ENCODE measurements at places on chromosomes 1 and 21.

DNA sequence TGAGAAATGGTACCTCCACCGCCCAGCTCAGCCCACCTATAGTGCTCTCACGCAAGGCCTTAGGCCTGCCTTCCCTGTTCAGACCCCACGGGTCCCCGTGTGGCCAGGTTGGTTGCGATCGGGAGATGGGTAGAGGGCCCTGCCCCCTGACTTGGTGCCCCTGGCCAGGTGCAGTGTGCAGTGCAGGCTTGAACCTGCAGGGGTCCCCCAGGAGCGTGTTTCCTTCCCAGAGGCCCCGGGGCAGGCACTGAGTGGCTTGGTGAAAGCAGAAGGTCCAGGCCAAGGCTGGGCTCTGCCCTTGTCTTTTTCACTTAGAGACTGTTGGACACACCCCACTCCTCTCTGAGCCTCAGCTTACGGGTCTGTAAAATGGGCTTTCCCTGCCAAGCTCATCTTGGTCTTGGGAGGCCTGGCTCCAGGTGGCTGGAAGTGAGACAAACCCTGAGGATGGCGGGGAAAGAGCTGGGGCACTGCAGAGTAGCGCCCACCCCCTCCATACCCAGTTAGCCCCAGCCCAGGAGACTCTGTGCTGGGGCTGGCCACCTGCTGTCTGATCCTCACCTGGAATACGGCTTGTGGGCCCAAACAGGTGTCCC, 9.3 kb upstream of the HES5 start:
- no peak for DNase-seq

- DNase-seq = no peak
Observed at GRCh38 chr1:78721136-78721535, 71.5 kb downstream of the IFI44 start.

DNA sequence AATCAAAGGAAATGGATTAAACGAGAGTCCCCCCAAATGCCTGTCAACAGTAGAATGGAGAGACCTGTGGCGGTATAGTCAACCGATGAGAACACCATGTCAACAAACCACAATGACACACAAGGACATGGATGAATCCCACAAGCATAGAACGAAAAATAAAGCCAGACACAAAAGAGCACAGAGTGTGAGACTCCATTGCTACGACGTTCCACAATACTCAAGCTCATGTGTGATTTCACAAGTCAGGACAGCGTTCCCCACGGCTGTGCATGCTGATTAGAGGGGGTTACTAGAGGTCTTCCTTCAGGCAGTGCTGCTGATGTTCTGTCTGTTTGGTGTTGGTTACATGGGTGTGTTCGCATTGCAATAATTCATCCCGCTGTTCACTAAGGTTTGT, 5.8 kb upstream of the PLA2G2D start:
- no peak for DNase-seq

DNA sequence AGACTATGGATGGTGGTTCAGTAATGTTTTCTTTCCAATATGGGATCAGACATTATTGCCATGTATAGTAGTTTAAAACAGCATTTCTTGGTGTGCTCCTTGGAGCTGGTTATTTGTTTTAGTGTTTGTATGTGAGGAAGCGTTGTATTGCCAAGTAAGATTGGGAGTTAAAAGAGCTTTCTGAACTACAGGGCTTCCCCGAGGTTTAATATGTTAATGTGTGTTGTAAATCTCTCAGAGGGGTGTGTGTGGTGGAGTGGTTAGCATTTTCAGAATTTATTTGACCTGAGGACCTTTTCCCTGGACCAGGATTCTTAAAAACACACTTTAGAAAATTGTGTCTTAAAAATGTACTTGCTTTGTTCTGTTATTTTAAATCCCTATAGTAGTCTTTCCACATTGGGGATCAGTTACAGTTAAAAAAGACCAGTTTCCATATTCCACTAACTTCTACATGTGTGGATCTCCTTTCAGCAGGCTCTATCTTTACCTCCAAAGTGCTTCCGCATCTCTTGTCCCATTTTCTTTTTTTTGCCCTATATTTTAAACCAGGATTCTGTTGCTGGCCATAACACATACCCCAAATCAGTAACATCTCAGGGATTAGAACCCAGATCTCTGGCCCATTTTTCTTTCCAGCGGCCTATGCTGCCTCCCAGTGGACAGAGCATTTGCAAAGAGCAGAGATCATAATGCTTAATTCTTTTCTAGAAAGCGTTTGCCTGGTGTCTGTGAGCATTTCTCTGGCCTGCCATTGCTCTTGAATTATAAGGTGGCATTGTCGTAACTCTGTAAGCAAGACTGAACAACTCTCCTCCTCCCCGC, 58.6 kb downstream of the PBX1 start:
- DNase-seq = no peak

DNA sequence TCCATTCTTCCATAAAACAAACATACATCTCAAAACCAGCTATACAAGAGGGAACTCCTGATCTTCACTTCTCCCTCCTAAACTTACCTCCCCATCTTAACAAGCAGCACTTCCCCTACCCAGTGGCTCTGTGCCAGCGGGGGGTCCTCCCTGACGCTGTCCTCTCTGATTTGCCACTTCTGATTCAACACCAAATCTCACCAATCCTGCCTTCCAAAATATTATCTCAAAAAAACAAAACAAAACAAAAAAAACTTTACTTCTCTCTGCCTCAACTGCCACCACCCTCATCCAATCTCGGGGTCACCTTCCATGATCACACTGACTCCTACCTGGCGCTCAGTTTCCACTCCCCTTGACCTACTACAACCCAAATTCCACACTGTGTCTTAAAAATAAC, 72.8 kb downstream of the SLC45A1 start:
- DNase-seq = no peak

DNA sequence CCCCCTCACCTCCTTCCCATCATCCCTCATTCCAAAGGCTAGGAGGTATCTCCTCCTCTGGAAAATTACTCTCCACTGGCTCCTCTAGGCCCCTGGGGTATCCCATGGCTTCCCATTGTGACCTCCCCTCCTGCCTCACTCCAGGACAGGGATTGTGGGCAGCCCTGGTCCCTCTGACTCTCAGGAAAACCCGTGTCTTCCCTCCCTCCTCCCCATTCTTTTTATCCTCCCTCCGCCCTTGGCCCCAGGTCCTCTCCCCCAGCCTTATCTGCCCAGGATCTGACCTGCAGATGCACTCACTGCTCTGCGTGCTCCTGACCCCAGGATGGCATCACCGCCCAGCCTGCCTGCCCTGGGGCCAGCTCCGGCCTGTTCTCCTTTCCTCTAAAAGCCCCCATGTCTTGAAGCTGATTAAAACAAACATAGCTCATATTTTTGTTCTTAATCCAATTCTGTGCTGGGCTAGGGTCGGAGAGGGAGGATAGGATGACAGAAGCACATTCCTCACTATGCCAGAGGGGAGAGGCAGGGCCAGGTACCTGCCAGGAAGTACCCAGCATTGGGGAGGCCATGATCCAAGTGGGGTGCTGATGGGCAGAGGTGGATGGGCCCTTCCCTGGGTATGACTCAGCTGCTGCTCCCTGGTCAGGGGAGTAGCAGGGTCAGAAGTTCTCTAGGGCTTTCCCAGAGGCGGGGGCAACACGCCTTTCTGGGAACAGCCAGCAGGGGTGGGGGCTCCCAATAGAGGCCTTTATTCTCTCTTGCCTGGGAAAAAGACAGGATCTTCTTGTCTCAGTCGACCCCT, 13.8 kb upstream of the UBL4B start:
- DNase-seq = no peak

DNA sequence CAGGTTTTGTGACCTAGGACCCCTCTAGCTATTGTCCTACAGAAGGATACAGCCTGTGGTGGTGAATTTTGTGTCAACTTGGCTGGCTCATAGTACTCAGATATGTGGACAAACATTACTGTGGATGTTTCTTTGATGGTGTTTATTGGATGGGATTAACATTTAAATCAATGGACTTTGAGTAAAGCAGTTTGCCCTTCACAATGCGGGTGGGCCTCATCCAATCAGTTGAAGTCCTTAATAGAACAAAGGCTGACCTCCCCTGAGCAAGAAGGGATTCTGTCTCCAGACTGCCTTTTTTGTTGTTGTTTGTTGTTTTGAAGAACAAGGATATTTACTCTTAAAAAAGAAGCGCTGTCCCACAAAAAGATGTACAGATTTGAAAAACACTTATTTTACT, 210.0 kb upstream of the GREM2 start:
- no peak for DNase-seq

DNA sequence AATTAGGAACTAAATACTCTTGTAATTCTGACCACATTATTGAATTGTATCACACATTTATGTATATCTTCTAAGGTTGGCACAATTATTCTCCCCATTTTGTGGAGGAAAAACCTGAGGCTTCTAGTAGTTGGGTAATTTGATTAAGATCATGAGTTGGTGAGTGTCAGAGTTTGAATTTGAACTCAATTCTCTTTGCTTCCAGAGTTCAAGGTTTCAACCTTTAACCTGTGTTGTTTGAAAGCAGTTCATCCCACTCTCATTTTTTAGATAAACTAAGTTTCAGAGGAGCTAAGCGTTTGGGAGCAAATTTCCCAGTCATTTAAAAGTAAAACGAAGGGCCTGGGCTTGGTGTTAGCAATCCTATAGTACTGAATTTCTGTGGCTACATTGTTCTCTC, 293.4 kb downstream of the ADGRL2 start:
- no peak for DNase-seq

GRCh38 chr1:168098534-168099320, 38.0 kb downstream of the GPR161 start:
- no peak for DNase-seq

DNA sequence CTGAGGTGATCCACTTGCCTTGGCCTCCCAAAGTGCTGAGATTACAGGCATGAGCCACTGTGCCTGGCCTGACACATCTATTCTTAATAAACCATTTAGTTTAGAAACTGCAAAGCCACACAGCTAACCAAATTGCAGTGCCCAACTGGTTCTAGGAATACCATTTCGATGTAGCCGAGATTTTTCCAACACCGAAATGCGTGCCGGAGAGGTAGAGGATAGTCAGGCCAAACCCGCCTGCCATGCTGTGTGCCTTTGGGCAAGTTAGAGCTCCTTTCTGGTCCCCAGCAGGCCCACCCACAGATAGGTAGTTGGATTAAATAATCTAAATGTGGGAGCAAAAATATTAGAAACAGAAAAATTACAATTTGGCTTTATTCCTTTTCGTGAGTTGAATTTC, 254.4 kb downstream of the FOXD2 start:
- no peak for DNase-seq

- no peak for DNase-seq
Observed at GRCh38 chr1:206829875-206830274, 35.5 kb upstream of the IL20 start.

- DNase-seq = no peak
Observed at GRCh38 chr1:153794624-153795329, 19.6 kb downstream of the SLC27A3 start.

GRCh38 chr1:201085902-201086735, 26.1 kb downstream of the CACNA1S start:
- no peak for DNase-seq

DNA sequence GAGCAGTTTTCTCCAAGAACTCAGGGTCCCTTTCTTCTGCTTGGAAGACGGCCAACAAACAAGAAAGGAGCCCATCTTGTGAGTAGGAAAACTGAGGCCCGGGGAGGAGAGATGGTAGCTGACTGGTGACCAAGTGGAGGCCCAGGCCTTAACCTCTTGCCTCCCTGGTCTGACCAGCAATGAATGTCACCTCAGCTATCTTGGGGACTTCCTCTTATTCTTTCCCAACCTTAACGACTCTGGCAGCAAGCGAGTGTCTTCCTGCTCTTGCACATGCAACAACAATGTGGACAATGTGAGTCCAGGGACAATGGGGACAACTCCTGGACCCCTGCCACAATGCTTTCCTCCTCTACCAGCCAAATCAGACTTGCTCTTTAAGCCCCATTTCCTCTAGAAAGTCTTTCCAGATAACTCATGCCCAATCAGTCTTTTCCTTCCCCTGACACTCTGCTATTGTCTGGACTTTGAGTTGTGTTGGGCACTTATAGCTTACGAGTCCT, 12.6 kb downstream of the HSPG2 start:
- DNase-seq = no peak

DNA sequence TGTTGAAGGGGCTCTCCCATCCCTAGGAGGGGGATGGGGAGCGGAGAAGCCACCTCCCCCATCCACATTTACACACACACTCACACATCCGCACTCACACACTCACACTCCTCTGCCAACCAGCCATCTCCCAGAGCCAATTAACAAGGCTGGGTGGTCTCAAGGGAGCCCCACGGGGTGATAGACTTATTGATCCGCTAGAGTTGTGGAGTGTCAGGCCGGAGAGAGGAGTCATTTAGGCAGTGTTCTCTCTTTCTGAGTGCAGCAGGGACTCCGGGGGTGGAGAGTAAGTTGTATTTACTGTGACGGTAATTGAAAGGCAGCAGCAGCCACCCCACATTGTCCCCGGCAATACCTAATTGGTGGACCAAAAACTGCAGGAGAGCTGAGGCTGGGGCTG, 61.6 kb downstream of the KLHDC7A start:
- no peak for DNase-seq

DNA sequence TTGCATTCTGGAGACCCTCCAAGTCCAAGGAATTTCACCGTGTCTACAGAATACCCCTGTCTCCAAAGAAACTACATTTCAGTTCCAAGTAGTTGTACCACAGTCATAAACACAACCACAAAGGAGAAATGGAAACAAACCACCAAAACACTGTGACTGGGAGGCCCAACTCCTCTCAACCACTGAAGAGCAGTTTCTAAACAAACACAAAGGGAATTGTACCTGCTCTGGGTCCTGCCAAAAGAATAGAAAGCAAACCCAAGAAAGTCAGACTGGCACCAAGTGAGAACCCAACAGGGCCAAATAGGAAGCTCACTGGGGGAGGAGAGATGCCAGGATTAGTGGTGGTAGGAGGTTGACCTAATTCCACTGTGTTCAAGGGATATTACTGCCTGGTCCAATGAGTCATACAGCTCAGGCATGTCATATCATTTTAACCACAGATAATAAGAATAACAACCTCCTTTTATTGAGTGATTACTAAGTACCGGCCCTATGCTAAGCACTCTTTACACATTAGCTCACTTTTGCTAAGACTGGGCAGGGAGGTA, 123.9 kb upstream of the PPP2R5A start:
- DNase-seq = no peak

DNA sequence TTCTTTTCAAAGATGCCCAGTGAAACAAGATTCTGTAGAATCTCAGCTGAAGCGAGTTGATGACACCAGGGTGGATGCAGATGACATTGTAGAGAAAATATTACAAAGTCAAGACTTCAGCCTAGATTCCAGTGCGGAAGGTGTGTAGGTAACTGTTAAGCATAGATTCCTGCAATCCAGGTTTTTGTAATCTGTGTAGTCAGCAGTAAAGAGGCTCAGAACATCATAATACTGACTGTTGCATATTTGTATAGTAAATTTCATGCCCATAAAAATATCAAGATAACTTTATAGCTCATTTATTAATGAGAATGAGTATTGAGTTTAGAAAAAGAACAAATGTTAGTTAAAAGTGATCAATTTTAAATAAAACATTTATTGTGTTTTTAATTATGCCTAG, 32.2 kb downstream of the HENMT1 start:
- DNase-seq = no peak

DNA sequence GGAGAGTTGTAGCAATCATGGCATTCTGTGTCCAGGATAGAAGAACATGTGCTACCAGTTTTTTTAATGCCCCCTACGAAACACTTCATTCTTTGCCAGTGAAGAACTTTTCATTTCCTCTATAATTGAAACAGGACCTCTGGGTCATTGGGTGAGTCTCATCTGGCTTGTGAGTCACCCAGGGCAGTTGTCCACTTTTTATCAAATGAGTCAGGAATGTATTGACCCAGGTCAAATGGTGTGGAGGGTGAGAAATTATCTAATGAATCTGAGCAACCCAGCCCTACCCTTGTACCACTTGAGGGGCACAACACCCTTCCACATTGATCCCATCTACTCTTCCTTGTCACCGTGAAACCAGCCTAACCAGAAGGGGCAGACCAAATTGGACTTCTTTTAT, 417.3 kb upstream of the PROX1 start:
- DNase-seq = no peak

GRCh38 chr1:204417074-204417997, 5.7 kb upstream of the PPP1R15B start:
- no peak for DNase-seq
